ENCODE measurements at places on chromosomes 3 and 15. TPM values are rescaled to one million over a fixed set of nuclear protein-coding genes. Genes with fewer than 3 reads are reported as not detected.
A peak's percentile ranks its signal among the peaks of the same experiment; 100 is the strongest.

- H3K4me1 ChIP-seq: peaks cover 11% of the 10 kb centered on the region
- no peak overlapping the region for H3K4me3 ChIP-seq
- no peak for DNase-seq
- no peaks in the 10 kb centered on the region for H3K27me3 ChIP-seq
- H3K36me3 ChIP-seq: no peaks in the 10 kb centered on the region
- H3K27ac ChIP-seq: peak overlapping the region; percentile 49
These were observed 46.4 kb upstream of the KLF13 start for GRCh38 chr15:31280046-31280830.

DNA sequence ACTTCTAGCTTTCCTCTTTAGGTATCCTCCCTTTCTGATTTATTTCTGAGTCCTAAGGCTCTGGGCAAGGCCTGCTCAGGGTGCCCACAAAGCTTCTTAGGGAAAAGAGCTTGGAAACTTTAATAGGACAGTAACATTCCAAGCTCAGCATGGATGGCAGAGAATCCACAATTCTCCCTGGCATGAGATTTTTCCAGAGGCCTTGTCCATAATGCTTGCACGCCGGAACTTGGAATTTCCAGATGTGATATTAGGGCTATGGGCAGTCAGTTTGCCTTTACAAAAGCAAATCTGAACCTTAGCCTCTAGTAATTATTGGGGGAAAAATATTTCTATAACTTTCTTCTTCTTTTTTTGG, 139.0 kb upstream of the RBMS3 start:
- no peak overlapping the region for H3K27ac ChIP-seq
- DNase-seq: no peak
- no peaks in the 10 kb centered on the region for H3K36me3 ChIP-seq
- H3K27me3 ChIP-seq: no peaks in the 10 kb centered on the region
- H3K4me3 ChIP-seq: no peak overlapping the region

- H3K4me1 ChIP-seq: no peaks in the 10 kb centered on the region
- no peaks in the 10 kb centered on the region for H3K27me3 ChIP-seq
- H3K27ac ChIP-seq: no peak overlapping the region
These were observed 26.6 kb upstream of the ACAN start for GRCh38 chr15:88776646-88777045.

- no peak overlapping the region for H3K4me3 ChIP-seq
- no peaks in the 10 kb centered on the region for H3K27me3 ChIP-seq
- DNase-seq: no peak
- no peaks in the 10 kb centered on the region for H3K36me3 ChIP-seq
These were observed 47.4 kb upstream of the SMAD3 start for GRCh38 chr15:67018026-67018425.

DNA sequence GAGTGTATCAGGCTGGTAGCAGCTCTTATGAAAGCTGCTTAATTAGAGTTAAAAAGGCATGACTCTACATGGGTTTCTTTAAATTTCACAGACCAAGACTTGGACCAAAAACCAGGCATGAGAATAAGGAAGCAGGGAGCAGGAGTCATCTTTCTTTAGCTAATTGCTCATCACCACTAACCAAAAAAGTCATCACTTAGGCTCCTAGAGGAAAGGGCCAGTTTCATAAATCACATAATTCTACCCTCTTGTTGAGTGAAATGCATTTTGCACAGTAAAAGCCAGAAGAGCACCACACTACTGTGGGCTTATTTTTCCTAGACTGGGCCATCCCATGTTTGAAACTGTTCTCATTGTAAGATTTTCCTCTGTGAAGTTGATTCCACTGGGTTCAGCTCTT, 175.6 kb downstream of the GREM1 start:
- no peaks in the 10 kb centered on the region for H3K4me1 ChIP-seq
- H3K27ac ChIP-seq: no peak overlapping the region
- H3K36me3 ChIP-seq: no peaks in the 10 kb centered on the region
- no peaks in the 10 kb centered on the region for H3K27me3 ChIP-seq

DNA sequence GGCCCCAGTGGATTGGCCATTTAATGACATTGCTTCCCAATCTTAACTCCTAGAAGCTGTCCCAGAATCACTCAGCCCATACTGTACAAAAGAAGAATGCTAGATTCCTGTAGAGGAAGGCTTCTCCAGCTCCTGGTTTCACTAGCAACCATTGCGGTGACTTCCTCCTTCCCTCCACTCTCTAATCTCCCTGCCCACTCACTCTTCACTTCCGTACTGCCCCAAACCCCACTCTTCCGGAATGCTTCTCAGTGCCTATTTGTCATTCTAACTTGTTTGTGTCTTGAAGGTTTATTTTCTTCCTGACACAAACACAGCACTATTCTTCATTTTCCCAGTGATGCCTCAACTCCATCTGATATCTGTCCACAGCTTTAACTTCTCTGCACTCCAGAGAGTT, 97.1 kb upstream of the SPATA16 start:
- H3K36me3 ChIP-seq: no peaks in the 10 kb centered on the region
- DNase-seq: no peak
- no peak overlapping the region for H3K4me3 ChIP-seq
- no peaks in the 10 kb centered on the region for H3K4me1 ChIP-seq
- no peaks in the 10 kb centered on the region for H3K27me3 ChIP-seq

DNA sequence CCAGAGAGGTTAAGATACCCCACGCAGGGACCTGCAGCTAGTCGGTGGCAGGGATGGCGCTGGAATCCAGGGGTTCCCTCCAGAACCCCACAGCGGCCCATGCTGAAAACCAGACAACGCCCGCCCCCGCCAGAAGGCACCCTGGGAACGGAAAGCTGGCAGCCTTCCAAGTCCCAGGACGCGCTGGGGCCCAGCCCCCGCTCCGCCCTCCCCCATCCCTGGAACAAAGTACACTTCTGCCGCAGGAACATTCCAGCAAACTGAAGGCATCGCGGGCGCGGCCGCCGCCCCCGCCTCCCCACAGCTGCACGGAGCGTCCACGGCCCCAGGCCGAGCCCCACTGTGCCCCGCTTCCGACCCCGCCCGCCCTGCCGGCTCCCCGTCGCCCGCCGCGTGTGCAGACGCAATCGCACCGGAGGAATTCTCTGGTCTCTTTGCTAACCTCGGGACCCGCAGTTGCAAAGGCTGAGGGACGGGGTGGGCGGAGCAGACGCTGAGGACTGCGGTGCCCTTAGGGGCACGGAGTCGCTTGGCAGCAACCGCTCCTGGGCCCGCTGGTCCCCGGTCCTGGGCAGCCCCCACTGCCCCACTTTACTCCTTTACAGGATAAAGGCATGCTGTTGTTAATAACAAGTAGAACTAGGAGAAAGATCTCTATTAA, 44.8 kb upstream of the RNU6-1 start:
- peak overlapping the region; percentile 26 for H3K4me3 ChIP-seq
- H3K36me3 ChIP-seq: no peaks in the 10 kb centered on the region
- H3K4me1 ChIP-seq: peaks cover 14% of the 10 kb centered on the region
- no peaks in the 10 kb centered on the region for H3K27me3 ChIP-seq

DNA sequence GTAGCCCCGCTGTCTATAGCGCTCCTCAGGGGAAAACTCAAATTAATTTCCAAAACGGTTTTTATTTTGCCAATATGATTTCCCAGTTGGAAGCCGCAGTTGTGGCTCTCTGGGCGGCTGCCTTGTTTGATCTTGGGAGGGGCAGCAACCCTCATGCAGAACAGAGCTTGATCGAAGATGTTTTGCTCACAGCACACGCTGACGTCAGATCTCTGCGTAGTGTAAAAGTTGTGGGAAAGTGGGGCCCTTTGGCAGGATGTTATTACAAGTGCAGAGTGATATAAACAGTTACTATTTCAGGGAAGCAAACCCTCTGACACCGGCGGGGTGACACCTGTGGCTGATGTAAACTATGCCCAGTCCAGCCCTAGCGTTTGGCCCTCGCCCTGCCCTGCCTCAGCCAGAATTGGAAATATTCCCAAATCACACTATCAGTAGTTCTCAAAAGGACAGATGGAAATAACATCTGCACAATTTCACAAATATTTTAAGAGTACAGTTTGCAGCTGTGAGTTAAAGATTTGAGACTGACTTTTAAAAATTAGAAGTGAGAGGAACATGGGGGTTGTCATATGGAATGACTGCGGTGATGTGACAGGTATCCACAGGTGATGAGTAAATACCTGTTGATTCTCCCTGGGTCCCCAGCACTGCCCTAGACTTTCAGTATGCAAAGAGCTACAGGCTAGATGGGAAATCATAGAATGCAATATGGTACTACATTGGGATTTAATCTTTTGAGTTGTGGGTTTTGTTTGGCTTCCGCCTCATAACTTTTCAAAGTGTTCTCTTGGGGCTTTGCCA, 1.7 kb downstream of the SYNM start:
- no peaks in the 10 kb centered on the region for H3K27me3 ChIP-seq
- peaks cover 26% of the 10 kb centered on the region for H3K4me1 ChIP-seq
- DNase-seq: peak; percentile 74
- no peaks in the 10 kb centered on the region for H3K36me3 ChIP-seq
- H3K27ac ChIP-seq: peak overlapping the region; percentile 48
- peak overlapping the region; percentile 12 for H3K4me3 ChIP-seq

GRCh38 chr15:33314069-33314468, 3.3 kb downstream of the RYR3 start:
- no peak overlapping the region for H3K4me3 ChIP-seq
- peaks cover 11% of the 10 kb centered on the region for H3K27me3 ChIP-seq
- DNase-seq: no peak
- no peak overlapping the region for H3K27ac ChIP-seq

GRCh38 chr15:60932051-60932915, 296.8 kb downstream of the RORA start:
- H3K4me1 ChIP-seq: peaks cover 16% of the 10 kb centered on the region
- H3K27ac ChIP-seq: no peak overlapping the region
- H3K36me3 ChIP-seq: no peaks in the 10 kb centered on the region
- DNase-seq: peak; percentile 37
- no peak overlapping the region for H3K4me3 ChIP-seq
- H3K27me3 ChIP-seq: no peaks in the 10 kb centered on the region

DNA sequence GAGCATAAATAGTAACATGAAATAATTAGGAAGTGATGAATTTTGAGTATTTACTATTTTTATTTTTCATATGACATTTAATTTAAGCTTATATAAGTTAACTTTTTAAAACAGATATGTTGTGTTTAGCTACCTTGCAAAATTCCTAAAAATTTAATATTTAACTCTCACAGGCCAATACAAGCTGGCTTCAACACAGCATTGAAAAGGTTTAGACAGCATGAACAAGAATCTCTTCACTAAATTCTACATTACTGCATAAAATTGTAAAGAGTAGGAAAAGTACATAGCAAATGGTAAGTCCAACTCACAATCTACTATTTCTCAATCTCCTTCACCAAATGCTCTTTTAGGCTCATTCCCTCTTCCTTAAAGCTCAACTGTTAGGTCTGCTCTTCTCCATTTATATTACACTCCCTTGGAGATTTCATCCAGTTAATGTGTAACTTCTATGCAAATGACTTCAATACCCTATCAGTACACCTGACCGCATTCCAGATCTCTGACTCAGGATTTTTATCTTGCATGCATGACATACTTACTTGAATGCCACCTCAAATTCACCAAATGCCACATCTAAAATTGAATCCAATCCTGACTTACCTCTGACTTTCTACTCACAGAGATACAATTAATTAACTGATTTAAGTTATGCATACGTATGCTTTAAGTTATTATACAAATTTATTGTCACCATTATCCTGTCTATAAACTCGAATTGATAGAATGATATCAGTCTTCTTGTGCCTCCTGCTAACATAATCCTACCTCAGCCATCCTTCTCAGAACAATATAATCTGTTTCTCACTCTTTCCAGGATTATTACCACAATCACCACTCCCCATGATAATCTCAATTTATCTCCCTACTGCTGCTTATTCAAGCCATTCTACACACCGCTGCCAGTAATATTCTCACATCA, 127.0 kb downstream of the STAG1 start:
- peak overlapping the region; percentile 73 for H3K27ac ChIP-seq
- H3K36me3 ChIP-seq: no peaks in the 10 kb centered on the region
- no peaks in the 10 kb centered on the region for H3K27me3 ChIP-seq
- peak; percentile 65 for DNase-seq
- H3K4me3 ChIP-seq: no peak overlapping the region

DNA sequence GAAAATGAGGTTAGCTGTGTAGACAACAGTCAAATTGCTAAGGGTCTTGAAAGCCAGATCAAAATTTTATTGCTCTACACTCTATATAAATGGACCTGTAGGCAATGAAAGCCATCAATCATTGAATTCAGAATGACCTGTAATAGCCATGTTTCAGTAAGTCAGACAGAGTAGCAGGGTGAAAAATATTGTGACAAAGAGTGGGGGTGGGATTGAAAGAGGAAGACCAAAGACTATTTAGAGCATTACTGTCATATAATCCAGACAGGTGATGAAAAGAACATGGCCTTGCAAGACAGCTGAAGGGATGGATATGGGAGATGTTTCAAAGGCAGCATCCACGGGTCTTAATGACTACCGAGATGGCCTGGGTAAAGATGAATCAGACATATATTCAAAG, 22.2 kb downstream of the IFT57 start:
- H3K4me3 ChIP-seq: no peak overlapping the region
- peaks cover 2% of the 10 kb centered on the region for H3K4me1 ChIP-seq
- H3K27ac ChIP-seq: no peak overlapping the region
- H3K27me3 ChIP-seq: no peaks in the 10 kb centered on the region
- H3K36me3 ChIP-seq: no peaks in the 10 kb centered on the region

- no peaks in the 10 kb centered on the region for H3K36me3 ChIP-seq
- H3K27me3 ChIP-seq: no peaks in the 10 kb centered on the region
- DNase-seq: no peak
- H3K4me3 ChIP-seq: no peak overlapping the region
These were observed 273.3 kb downstream of the NSUN3 start for GRCh38 chr3:94336046-94336753.

DNA sequence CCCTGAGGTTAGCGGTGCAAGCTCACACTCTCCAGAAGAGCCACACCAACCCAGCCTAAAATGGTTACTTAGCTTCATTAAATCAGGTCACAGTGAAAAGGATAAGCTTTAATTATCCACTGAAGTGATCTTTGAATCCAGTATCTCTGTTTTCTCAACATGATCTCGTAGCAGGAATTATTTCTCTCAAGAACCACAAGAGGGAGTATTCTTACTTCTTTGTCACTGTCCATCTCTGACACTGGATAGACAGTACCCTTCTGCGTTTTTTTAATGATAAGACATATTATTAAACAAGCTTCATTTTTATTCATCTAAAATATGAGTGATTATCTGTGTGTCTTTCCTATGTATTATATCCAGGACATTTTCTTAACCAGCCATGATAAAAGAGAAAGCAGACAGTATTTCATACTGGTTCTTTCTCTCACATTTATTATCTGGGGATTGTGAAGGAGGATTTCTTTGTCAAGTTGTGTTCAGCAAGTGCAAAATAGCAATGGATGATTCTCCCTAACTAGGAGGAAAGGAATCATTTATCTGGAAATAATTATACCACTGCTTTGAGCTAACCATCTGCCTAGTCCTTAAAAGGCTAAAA, 105.4 kb upstream of the CCDC54 start:
- no peaks in the 10 kb centered on the region for H3K4me1 ChIP-seq
- no peak overlapping the region for H3K27ac ChIP-seq
- no peak for DNase-seq
- no peak overlapping the region for H3K4me3 ChIP-seq

- peaks cover 14% of the 10 kb centered on the region for H3K4me1 ChIP-seq
- H3K27ac ChIP-seq: peak overlapping the region; percentile 72
- H3K36me3 ChIP-seq: no peaks in the 10 kb centered on the region
- DNase-seq: peak; percentile 55
- no peak overlapping the region for H3K4me3 ChIP-seq
These were observed 279.4 kb upstream of the TLE3 start for GRCh38 chr15:70376929-70377691.

Gene PAQR9
- total RNA-seq: 0.26 TPM

Gene LMAN1L
- not detected for total RNA-seq

Gene EIF4G1
- total RNA-seq: 213 TPM

Gene SI
- not detected for total RNA-seq

Gene KY
- total RNA-seq: 0.26 TPM

Gene NR1I2
- total RNA-seq: not detected

Gene IMPG2
- 0.26 TPM for total RNA-seq

Gene TEX55
- not detected for total RNA-seq

Data from body of pancreas (tissue), 4 donors.